ENCODE measurements at places on chromosomes 4 and X.

GRCh38 chrX:150316564-150316963, 46.6 kb upstream of the MAMLD1 start:
- DNase-seq: no peak

DNA sequence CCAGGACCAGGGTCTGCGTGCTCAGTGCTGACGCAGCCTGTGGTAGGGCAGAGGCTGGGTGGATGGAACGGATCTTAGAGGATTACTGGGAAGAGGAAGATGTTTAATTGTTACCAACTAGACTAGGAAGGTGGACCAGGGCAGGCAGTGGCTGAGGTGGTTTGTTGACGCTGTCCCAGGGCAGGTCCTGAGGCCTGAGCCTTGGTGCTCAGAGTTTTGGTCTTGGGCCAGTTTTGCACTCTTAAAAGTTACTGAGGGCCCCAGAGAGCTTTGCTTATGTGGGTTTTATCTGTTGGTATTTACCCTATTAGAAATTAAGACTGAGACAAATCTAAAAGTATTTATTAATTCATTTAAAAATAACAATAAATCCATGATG, 20.4 kb downstream of the RNF212 start:
- DNase-seq: no peak

DNA sequence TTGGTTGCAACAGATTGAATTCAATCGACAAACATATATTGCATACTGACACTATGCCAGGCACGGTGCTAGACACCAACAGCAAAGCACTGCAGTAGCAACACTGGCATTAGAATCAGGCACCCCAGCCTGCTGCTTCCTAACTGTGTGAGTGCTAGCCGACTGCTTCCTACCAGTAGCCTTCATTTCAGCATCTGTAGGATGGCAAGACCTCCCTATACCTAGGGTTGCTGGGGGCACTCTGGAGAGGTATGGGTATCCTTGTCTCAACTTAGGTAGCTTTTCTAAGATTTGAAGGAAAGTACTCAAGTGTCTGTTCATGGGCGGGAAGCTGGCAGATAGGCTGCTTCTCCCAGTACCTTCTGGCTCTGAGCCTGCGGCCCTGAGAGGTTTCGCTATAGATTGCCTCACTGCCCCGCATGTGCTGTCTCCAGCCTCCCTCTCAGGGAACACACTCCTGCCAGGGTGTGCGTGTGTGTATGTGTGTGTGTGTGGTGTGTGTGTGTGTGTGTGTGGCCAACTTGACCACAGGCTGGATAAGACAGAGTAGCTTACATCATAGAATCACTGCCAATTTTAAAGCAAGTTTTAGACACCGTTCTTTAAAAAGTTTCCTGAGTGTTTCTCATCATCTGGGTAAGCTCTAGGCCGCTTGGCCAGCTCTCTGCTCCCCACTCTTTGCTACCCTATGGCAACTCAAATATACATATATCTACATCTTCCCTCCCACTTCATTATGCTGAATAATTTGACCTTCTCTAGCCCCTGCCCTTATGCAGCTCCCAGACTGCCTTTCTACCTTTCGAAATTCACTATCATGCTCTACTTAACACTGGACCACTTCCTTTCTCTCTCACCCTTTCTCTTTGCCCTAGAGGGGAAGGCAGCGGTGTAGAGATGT, 97.0 kb upstream of the PJA1 start:
- no peak for DNase-seq

GRCh38 chr4:131137196-131137595, 2011.9 kb upstream of the PCDH10 start:
- DNase-seq: no peak
